ENCODE measurements at places on chromosomes 16 and 17.

- no peak for DNase-seq
These were observed 122.3 kb upstream of the CIBAR2 start for GRCh38 chr16:85234310-85235204.

DNA sequence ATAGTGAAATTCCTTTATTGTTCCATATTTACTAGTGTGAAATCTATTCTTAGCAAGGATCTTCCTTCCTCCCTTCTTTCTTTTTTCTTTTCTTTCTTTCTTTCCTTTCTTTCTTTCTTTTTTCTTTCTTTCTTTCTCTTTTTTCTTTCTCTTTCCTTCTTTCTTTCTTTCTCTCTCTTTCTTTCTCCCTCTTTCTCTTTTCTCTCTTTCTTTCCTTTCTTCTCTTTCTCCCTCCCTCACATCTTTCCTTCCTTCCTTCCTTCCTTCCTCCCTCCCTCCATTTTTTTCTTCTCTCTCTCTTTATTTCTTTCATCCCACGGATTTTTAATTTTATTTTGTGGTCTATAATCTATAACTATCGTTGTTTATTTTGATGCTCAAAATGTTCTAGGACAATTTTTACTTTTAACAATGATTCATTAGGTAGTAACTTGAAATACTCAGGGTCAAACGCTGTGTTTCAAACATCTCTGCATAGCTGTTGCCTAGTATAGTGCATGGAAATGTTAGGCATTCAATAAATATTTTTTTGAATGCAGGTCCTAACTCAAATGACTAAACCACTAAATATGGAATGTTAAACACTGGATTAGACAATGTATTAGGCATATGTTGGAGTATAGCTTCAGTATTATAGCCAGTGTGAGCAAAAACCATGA, 178.3 kb downstream of the MAP2K6 start:
- no peak for DNase-seq

GRCh38 chr17:65104541-65104940, 32.6 kb upstream of the RGS9 start:
- no peak for DNase-seq

GRCh38 chr17:19742495-19742894, 5.6 kb downstream of the ALDH3A1 start:
- DNase-seq: no peak

DNA sequence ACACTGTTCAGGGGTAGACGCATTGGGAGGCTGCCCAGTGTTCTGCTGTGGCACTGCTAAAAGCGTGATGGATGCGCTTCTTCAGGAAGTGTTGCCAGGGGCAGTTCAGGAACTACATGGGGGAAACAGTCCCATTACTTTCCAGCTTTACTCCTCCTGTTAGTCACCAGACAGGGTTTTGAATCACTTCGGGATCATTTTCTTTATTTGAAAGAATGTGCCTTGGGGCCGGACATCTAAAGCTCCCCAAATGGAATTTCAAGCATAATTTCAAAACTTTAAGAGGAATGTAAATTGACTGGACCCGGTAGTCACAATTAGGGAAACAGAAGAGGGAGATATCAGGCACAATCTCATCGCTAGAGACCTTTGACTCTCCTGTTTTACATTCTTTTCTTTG, 1.3 kb upstream of the KRTAP2-1 start:
- no peak for DNase-seq

- no peak for DNase-seq
These were observed 15.1 kb downstream of the SOX8 start for GRCh38 chr16:996681-997080.

DNA sequence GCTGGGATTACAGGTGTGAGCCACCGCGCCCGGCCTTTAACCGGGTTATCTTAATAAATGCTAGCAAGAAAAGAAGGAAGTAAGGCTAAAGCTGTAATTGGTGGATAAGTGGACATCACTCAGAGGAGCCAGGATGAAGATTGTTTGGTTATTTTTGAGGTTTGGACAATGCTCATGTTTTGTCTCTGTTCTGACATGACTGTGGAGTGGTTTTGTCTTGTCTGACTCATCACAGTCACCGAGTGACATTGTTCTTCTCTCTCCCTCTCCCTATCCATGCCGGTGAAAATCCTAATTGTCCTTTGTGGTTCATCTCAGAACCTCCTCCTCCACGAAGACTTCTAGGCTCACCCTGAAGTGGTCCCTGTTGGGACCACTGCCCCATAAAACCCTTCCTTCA, 23.5 kb upstream of the GRIN2A start:
- DNase-seq: no peak

DNA sequence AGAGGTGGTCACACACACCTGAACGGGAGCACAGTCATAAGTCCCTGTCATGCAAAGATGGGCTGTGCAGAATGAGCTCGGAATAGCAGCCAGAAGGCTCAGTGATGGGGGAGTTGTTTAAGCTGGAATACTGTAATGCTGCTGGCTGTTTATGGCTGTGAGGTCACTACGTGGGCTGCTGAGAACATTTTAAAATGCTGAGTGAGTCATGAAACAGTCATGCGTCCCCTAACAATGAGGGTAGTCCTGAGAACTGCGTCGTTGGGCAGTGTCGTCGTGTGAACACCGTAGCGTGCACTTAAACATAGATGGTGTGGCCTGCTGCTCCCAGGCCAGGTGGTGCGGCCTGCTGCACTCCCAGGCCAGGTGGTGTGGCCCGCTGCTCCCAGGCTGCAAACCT, 39.7 kb downstream of the TBCD start:
- no peak for DNase-seq

DNA sequence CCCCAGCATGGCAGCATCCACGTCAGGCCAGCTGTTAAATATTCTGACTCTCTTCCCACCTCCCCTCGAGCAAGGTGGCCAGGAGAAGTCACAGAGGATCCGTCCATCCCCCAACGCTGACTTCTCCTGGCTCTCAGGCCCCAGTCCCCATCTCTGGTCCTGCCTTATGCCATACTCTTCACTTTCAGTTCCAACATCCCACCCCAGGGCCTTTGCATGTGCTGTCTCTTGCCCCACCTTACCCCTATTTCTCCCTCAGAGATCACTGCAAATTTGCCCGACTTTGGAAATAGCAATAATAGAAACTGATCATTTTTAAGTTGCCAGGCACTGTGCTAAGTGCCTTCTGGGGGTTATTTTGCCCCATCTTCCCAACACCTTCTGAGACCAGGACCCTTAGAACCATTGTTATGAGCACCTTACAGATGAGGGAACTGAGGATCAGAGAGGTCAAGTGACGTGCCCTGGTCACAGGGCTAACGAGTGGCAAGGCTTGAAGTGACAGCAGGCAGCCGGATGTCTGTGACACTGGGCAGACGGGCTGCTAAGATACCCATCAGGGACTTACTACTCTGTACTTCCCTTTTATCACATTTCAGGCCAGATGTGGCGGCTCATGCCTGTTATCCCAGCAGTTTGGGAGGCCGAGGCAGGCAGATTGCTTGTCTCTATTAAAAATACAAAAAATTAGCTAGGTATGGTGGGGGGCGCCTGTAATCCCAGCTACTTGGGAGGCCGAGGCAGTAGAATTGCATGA, 17.7 kb downstream of the HID1 start:
- DNase-seq: no peak

- DNase-seq: no peak
These were observed 34.0 kb downstream of the TIMM22 start for GRCh38 chr17:1030684-1031532.

GRCh38 chr17:2695243-2695960, 16.2 kb downstream of the CLUH start:
- no peak for DNase-seq

DNA sequence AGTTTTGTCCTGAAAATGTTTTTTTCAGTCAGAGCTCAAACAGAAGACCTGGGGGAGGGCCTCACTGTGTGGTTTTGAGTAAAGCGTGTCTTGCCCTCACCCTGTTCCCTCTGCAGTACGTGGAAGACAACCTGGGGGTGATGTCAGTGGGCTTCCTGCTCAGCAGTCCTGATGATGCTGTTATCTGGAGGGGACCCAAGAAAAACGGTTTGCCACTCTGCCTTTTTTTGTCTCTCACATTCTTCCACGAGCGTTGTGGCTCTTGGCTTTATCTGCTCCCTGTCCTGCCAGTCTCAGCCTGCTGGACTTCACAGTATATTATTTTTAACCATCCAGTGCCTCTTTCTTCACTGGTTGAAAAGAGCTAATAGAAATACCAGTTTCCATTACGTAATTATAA, 12.9 kb downstream of the NUBP1 start:
- DNase-seq: no peak

DNA sequence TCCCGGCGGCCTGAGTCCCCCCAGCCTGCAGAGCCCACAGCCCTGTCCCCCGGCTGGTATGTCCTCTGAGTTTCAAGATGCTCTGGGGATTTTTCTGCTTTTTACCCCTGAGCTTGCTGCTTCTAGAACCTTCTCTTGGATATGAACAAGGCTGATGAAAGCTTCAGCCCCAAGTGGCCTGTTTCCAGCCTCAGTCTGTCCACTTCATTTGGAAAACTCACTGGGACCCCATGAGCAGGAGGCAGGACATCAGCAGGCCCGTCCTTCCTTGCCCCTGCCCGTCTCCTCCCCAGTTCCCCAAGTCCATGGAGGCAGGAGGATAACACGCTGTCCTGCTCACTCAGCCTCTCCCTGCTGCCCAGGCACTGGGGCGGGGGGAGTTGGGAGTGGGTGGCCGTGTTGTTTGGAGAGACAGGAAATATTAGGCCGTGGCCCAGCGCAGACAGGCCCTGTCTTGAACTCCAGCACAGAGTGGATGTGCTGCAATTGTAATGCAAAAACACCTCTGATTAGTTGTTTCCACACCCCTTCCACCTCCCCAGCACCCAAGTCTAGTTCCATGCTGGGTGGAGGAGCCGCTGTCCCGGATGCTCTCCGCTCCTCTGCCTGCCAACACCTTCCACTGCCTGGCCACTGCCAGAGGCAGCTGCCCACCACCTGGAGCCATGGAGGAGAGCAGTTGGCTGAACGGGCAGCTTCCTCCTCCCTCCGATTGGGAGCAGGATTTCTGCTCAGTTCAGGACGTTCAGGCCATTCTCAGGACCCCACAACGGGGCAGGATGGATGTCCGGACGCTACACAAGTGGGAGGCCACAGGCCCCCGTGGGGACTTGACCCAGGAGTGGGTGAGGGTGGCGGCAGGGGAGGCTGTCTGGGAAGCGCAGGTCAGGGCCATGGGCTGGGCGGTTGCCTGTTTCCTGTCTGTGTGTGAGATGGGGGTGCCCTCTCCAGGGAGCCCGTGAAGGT, 216.9 kb upstream of the GSE1 start:
- DNase-seq: no peak

- no peak for DNase-seq
These were observed 76.9 kb upstream of the GNG13 start for GRCh38 chr16:877242-878071.

DNA sequence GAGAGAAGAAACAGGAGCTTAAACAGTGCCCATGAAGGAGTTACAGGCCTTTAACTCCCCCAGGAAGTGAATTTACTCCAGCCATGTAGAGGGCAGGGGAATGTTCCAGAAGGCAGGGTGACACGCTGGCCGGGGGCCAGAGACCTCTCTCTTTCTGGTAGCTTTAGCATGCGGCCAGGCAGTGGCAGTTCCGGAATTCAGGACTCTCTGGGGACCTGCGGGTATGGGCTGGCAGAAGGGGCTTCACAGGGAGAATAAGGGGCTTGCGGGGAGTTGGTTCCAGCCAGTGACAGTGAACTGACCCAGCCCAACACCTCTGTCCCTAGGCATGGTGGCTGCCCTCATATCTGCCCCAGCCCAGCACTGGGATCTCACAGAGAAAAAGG, 40.0 kb downstream of the MYH3 start:
- no peak for DNase-seq

- DNase-seq: no peak
These were observed 16.3 kb downstream of the SCPEP1 start for GRCh38 chr17:56994009-56994792.

DNA sequence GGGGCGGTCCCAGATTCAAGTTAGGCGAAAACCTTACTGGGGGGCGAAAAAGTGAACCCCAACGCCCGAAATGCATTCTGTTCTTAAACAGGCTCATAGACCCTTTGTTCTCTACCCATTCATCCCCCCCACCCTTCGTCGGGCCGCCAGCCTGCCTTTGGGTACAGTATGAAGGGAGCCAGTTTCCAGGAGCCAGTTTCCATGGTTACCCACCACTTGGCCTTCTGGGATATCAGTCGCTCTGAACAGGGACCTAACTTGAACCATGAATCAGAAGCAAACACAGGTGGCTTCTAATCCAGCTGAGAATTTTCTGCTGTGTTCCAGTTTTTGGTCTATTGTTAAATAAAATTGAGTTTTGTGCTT, 532 bp downstream of the DHX40 start:
- peak; percentile 72 for DNase-seq

DNA sequence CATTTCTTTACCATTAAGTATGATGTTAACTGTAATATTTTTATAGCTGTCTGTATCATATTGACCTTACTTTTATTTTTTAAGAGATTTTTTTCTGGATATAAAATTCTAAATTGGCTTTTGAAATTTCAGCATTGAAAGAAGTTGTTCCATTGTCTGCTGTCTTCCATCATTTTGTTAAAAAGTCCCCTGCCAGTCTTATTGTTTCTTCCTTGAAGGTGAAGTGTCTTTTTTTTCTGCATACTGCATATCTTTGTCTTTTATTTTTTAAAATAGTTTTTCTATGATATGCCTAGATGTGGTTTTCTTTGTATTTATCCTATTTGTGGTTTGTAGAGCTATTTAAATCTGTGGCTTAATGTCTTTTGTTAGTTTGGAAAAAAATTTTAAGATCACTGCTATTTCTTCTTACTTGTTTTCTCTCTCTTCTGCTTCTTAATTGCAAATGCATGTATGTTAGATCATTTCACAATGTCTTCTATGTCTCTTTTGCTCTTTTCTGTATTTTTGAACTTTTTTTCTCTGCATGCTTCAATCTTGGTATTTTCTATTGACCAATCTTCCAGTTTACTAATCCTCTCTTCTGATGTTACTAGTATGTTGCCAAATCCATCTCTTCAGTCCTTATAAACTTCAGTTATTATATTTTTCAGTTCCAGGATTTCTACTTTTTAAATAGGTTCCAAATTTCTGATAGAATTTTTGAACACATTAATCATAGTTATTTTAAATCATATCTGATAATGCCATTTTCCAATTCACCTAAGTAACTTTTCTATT, 20.2 kb downstream of the IL21R start:
- no peak for DNase-seq

GRCh38 chr16:19073863-19074262, 6.4 kb downstream of the COQ7 start:
- DNase-seq: no peak

GRCh38 chr16:14300705-14301168, 229.6 kb downstream of the MRTFB start:
- DNase-seq: peak; percentile 62

DNA sequence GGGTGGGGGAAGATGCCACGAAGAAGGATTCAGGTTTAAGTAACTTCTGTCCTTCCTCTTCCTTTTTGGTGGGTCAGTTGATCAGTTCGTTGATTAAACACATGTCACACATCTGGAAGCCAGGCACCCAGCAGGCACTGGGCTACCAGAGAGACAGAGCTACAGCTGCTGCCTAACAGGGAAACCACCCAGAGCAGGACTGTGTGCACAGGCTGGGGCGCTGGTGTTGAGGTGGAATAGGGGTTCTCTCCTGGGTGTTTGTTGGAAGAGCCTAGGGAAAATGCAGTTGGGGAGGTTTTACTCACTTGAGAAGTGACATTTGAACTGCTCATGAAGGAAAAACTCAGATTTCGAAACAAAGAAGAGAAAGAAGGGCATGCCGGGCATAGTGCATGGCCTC, 152.4 kb downstream of the IRX5 start:
- DNase-seq: no peak

GRCh38 chr17:1164935-1165556, 14.7 kb downstream of the ABR start:
- no peak for DNase-seq

All from NCI-H1105 treated with DMSO at 0.1 percent for 48 hours (cell line).